ENCODE measurements at places on chromosomes 12 and 14. TPM values are rescaled to one million over a fixed set of nuclear protein-coding genes. Genes with fewer than 3 reads are reported as not detected.

GRCh38 chr12:66467932-66468331 lies 165.6 kb downstream of the HELB start:
- H3K4me1 ChIP-seq, result no peaks in the 10 kb centered on the region
- no peak overlapping the region for H3K4me3 ChIP-seq
- H3K27me3 ChIP-seq, result no peaks in the 10 kb centered on the region
- H3K27ac ChIP-seq, result no peak overlapping the region

- no peak overlapping the region for H3K4me3 ChIP-seq
- no peaks in the 10 kb centered on the region for H3K36me3 ChIP-seq
- H3K27me3 ChIP-seq, result no peaks in the 10 kb centered on the region
- H3K4me1 ChIP-seq, result no peaks in the 10 kb centered on the region
These were observed 75.2 kb downstream of the NTS start for GRCh38 chr12:85949253-85949652.

DNA sequence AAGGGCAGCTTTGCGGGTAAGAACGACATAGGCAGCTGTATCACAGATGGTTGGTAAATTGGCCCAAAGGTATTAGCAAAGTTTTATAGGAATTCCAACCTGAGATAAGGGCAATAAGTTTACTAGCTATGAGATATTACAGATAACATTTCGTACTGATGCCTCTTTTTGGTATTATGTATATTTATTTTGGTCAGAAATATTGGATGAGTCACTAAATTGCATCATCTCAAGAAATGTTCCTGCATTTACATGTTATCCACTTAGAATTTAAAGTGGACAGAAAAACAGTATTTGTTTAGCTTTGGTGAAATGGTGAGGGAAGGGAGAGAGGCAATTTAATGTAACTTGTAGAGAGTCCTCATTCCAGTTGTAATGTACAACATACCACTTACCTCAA lies 65.1 kb upstream of the PZP start:
- no peaks in the 10 kb centered on the region for H3K27me3 ChIP-seq
- H3K4me1 ChIP-seq, result peaks cover 14% of the 10 kb centered on the region
- H3K36me3 ChIP-seq, result no peaks in the 10 kb centered on the region

LIN7A gene
- 16.2 TPM for total RNA-seq

NKX2-1 gene
- 1.5 TPM for total RNA-seq

PTCSC3 gene
- not detected for total RNA-seq

Data from Caco-2 (cell line).